ENCODE measurements at places on chromosomes 2 and 18.

GRCh38 chr2:104656571-104657163 lies 197.2 kb upstream of the POU3F3 start:
- no peak for DNase-seq

DNA sequence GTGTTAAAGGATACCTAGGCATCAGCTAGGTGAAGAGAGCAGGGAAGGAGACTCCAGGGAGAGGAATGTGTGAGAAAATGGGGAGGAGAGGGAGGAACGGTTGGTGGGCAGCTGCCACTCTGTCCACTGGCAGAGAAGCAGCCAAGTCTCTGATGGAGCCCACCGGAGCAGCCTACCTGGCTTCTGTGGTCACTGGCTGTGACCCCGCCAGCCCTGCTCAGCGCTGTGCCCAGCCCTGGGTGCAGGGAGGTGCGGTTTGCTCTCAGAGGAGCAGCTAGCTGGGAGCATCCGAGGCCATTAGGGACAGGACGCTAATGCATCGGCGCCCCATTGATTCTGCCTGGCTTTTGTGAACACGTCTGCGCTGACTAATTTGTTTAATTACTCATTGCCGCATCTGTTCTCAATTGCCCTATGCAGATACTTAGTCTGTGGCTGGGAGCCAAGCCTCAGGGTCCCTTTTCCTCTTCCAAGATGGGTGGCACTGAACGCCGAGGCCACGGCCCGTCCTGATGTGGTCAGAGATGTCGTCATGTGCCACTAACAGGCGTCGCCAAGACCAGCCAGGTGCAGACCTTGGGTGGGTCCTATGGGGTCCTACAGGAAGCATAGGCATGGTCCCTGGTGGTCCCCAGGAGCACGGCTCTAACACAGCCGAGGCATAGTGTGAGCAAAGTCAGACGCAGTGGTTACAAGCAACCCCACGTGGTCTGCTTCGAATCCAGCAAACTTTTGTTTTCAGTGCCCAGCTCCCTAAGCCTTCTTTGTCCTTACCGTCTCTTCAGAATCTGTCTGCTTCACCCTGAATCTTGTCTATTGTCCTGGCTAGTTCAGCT lies 82.0 kb downstream of the RRM2 start:
- DNase-seq = no peak

DNA sequence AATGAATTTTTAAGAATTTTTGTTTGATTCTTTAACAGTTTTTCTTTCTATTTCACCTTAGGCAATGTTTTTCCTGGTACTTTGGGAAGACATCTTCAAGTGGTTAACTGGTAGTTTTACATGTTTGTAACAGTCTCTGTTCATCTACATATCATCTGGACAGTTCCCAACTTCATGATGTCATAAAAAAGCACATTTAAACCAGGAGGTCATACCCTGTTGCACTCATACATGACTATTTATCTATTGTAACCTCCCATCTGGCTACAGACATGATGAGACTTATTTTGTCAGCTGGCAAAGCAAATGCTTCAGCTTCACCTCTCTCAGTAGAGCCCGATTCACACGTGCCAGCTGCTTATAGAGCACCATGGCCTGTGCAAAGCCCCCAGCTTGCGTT lies 99.8 kb upstream of the YPEL5 start:
- no peak for DNase-seq

GRCh38 chr2:55460562-55460961 lies 40.9 kb upstream of the CCDC88A start:
- no peak for DNase-seq

GRCh38 chr2:47172156-47172921 lies 17.2 kb upstream of the STPG4 start:
- DNase-seq = no peak

- peak; percentile 32 for DNase-seq
Measured at GRCh38 chr18:10838553-10838952, 310.8 kb downstream of the PIEZO2 start.

DNA sequence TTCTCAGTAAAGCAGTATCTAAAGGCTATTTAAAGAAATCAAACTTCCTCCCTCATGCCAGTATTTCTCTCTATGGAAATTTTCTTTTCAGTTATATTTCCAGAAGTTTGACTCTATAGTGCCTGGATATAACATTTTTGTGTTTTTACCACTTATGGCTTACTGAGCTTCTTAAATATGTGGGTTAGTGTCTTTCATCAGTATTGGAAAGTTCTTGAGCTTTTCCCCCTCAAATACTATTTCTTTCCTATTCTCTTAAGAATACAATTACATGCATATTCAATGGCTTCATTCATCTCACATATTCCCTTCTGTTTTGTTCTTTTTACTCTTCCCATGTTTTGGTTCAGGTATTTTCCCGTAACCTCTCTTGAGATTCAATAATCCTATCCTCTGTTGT lies 432.0 kb downstream of the SETBP1 start:
- DNase-seq = no peak

DNA sequence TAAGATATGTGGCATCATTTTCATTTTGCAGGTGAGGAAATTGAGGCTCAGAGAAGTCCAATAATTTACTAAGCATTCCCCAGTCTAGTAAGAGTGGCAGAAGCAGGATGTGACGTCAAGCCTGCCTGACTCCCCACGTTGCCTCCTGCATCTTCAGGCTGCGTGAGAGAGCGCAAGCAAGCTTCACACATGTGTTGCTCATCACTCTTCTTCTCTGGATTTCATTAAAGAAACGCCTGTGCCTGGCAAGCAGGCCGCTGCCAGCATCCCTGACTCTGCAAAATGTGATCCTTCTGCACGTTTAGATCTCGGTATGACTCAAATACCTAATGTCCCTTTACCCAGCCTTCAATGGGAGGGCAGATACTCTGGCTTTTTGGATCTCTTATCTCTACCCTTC lies 96.8 kb downstream of the PRKCE start:
- DNase-seq = no peak

GRCh38 chr2:145753966-145754365 lies 1234.0 kb upstream of the ZEB2 start:
- DNase-seq = no peak

GRCh38 chr2:241161646-241162281 lies 11.5 kb downstream of the PPP1R7 start:
- no peak for DNase-seq

GRCh38 chr2:85785027-85785822 lies 31.4 kb downstream of the ATOH8 start:
- no peak for DNase-seq

GRCh38 chr18:73646772-73647171 lies 500.9 kb downstream of the FBXO15 start:
- no peak for DNase-seq

- DNase-seq = no peak
Measured at GRCh38 chr2:164014068-164014731, 278.4 kb upstream of the FIGN start.

- DNase-seq = no peak
Measured at GRCh38 chr18:55672574-55673361, 84.8 kb upstream of the TCF4 start.

DNA sequence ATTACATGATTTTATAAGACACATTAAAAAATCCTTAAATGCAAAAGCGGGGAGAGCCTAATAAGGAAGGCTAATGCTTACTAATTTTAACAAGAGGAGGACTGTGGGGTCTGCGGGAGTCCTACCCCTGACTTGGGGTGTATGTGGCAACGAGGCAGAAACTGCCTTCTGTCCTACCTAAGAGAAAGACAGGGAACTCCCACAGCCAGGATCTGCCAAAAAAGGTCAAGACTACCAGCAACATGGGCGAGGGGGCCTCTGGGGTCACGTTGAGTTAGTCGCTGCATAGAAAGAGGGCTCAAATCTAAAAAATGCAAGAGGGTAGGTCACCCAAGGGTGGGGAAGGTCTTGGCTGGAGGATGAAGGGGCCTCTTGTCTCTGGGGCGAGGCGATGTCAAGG lies 529 bp upstream of the AMER3 start:
- no peak for DNase-seq

DNA sequence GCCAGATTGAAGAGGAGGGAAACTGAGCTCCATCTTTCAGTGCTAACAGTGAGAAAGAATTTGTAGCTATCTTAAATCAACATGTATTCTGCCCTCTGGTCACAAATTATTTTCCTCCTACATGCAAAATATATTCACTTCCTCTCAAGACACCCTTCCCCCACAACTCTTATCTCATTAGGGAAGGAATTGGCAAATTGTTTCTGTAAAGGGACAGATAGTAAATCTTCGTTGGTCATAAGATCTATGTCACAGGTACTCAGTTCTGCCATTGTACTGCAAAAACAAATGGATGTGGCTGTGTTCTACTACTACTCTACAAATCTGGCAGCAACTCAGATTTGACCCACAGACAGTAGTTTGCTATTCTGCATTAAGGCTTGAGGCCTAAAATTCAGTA lies 53.0 kb upstream of the CYP20A1 start:
- DNase-seq = no peak

- DNase-seq = no peak
Measured at GRCh38 chr18:3491981-3492555, 42.1 kb downstream of the TGIF1 start.

GRCh38 chr2:122145856-122146255 lies 390.4 kb downstream of the TSN start:
- DNase-seq = no peak

GRCh38 chr2:48356701-48357325 lies 173.1 kb upstream of the STON1 start:
- peak; percentile 24 for DNase-seq

GRCh38 chr2:134836986-134837385 lies 1.4 kb upstream of the ACMSD start:
- DNase-seq = no peak

GRCh38 chr2:51782921-51783765 lies 751.2 kb upstream of the NRXN1 start:
- no peak for DNase-seq

GRCh38 chr2:173869244-173870229 lies 95.6 kb downstream of the SP3 start:
- DNase-seq = no peak

DNA sequence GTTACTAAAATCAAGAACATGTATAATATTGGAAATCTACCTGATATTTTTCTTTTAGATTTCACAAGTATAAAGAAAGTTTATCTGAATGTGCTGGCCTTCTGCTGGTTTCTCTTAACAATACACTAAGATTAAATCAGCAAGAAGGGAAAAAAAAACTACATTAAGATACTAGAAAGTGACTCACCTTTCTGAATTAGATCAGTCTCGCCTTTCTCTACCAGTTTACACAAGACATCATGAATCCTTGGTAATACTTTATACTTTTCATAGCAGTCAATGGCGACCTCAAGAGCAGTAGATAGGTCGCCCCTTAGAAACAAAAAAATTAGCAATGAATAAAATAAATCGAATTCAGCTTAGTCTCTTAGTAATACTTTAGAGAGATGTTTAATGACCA lies 61.2 kb downstream of the LRPPRC start:
- no peak for DNase-seq

- DNase-seq = no peak
Measured at GRCh38 chr2:189639007-189639609, 22.2 kb upstream of the ASNSD1 start.

DNA sequence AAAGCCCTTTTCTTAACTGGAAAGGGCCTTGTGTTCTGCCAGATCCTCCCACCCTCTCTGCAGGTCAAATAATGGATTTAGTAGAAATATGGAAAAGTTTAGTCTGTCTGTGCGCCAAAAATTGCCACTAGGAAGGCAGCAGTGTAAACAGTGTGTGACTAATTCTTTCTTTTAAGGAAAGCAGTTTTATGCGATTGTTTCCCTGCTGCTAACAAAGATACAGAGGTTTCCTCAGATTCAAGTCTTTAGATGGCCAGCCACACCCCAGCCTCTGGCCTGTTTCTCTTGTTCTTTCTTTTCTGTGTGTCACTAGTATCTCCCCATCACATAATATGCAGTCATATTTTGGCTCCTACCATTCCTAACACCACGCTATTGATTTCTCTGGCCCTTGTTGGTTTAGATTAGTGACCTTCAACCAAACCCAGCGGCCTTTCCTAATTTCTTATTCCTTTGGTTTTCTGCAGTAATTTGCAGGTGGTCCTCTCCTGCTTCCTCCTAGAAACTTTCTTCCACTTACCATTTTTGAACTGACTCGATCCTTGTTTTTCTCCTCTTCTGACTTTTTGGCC lies 157.4 kb downstream of the LTBP1 start:
- DNase-seq = no peak

GRCh38 chr2:71613403-71613952 lies 160.1 kb downstream of the DYSF start:
- DNase-seq = no peak

DNA sequence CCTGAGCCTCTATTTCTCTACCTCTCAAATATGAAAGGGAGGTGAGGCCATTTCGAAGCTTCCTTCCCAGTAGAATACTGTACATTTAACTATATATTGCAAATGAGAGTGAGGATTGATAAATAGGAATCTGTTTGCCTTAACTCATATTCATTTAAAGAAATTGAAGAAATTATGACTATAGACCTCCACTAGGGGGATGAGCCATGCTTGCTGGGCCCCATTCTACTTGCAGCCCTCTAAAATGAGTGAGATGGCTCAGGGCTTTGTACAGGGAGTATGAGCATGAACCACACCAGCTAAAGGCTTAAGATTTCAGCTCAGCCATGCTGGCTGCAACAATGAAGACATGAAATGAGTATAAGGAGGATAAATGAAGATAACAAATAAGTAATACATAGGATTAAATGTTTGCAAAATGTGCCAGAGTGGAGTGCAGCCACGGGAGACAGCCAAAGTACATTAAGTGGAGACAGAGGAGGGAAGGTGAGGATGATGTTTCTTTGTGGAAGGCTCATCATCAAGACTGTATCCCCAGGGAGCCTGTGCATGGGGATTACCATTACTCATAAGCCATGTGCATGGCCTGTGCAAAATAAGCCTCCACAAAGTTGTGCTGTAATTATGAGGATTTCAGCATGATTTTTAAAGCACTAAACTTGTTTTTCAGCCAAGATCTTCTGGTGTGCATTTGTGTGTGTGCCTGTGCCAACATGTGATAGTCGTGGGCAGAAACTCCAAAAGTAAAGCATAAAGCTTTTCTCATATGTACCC lies 300.8 kb downstream of the CNTNAP5 start:
- no peak for DNase-seq

GRCh38 chr2:54559006-54559445 lies 102.9 kb downstream of the SPTBN1 start:
- no peak for DNase-seq

DNA sequence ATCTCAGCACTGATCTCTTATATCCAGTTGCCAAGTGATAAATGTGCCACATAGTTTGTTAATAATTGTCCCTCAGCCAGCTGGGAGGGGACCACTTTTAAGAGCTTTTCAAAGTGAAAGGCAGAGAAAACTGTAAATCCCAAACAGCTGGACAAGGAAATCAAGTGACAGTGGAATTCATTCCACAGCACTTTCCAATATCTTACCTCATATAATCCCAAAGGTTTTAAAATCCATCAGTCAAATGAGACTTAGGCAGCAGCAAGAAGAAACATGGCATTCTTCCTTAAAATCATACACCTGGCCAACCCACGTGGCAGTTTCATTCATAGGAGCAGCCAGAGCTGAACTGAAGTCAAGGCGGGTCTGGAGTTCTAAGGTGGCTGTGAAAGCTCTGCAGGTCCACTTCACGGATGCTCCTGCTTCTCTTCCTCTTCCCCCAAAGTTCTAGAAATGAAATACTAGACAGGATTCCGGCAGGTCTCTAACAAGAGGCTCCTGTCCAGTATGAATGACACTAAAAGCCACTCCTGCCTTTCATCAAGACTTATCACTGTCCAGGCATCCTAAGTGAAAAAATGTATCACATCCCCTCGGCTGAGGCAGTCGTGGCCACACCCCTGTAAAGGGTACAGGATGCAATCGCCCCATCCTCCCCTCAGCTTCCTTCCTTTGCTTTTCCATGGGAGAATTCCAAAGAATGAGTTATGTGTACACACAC lies 190.4 kb upstream of the STK17B start:
- no peak for DNase-seq
